ENCODE measurements at places on chromosomes 2 and 18.

- no peak for DNase-seq
These were observed 20.2 kb downstream of the ATG16L1 start for GRCh38 chr2:233271693-233272092.

GRCh38 chr2:72570413-72570812 lies 255.4 kb downstream of the EXOC6B start:
- no peak for DNase-seq

- DNase-seq = no peak
These were observed 17.5 kb upstream of the CEP192 start for GRCh38 chr18:12973562-12974213.

- no peak for DNase-seq
These were observed 8.1 kb downstream of the NCK2 start for GRCh38 chr2:105752691-105753358.

GRCh38 chr2:223228871-223229270 lies 176.9 kb downstream of the KCNE4 start:
- DNase-seq = no peak

- DNase-seq = no peak
These were observed 27.5 kb downstream of the RNF103 start for GRCh38 chr2:86596118-86596517.

DNA sequence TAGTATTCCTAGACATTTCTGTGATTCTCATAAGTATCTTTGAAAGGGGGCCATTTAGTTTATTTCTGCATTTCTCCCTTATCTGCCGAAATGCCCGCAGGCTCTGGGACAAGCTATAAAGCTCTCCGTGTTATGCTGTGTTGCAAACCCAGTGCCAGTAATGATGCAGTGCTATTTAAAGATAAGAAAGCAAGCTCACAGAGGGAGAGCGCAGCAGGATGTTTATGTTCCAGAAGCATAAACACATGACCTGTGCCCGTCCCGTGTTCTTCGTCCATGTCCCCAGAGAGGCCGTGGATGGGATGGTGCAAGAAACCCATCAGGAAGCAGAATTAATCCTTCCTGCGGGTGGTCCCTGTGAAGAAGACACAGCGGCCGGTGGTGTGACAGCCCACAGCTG lies 99.4 kb downstream of the NEDD4L start:
- no peak for DNase-seq

DNA sequence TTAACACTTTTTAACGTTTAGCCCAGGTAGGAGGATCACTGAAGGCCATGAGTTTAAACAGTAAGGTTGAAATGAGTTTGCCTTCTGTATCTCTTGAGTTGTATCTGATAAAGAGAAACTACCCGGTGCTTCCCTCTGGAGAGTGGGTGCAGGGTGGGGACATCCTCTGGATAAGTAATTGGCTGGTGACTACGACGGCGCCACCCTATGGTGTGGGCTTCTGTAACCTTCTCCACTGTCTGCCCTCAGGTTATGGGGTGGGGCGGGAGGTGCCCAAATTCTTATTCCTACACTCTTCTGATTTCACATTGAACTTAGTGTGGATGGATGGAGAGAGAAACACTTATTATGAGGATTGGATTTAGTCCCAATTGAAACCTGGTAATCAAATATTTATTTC lies 68.8 kb downstream of the LDLRAD4 start:
- no peak for DNase-seq

DNA sequence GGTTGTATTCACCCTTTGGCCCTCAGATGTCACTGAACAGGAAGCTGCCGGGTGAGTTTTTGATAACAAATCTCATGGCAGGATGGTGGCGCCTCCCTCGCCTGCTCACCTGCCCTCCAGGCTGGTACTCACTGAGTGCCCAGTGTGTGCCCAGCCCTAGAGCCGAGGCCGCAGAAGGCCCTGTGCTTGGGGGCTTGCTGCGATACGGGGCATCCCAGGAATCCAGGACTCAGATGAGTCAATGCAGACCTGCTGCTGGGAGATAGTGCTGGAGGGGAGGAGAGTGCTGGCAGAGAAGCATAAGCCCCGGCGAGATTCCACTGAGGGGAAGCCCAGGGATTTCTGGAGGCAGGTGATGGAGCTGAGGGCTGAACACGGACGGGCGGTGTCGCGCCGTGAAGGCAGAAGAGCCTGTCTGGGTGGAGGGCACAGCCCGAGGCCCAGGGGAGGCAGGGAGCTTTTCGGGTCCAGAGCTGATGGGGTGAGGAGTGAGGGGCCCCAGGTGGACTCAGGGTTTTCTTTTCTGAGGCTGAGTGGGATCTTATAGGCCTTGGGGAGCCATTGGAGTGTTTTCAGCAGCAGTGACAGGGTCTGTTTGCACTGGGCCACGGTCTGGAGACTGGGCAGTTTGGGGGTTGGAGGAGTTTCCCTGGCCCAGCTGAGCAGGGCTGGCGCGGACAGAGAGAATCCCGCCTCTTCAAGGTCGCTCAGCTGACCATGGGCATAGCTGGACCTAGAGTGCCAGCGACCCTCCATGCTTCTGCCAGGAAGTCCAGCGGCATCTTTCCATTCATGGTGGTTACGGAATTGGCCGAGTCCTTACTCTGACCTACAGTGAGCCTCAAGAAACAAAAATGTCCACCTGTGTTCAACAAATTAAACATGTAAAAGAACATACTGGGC lies 35.5 kb downstream of the LDLRAD4 start:
- DNase-seq = no peak

DNA sequence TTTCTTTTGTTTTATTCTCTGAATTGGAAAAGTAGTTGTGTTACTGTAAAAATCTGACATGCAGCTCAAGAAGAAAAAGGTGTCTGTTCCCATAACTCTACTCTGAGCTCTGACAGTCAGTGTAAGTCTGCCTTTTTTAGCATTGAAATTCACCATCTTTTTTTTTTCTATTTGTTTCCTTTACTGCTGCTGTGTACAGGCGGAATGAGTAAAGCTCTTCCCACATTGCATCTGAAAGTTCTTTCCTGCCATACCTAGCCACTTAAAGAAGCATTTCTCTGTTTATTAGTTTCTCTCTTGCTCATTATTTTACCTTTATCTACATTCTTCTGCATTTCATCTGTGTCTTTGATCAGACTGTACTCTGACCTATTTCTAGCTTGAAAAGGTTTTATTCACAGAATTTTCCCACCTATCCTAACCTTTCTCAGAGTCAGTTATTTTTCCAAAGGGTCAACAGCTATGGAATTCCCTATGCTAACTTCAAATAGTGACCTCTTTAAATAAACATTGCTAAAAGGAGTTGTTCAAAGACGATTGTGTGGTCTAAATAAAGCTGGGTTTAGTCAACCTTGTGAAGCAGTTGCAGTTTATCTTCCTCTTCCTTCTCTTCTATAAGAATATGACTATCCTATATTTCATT lies 1303.1 kb upstream of the ZEB2 start:
- no peak for DNase-seq

GRCh38 chr2:121774235-121774634 lies 18.8 kb downstream of the TSN start:
- DNase-seq = no peak

GRCh38 chr2:19772981-19773380 lies 128.8 kb downstream of the TTC32 start:
- no peak for DNase-seq

- DNase-seq = no peak
These were observed 68.6 kb downstream of the CCDC93 start for GRCh38 chr2:117945296-117945695.

- DNase-seq = no peak
These were observed 205.0 kb upstream of the ZNF521 start for GRCh38 chr18:25557011-25557410.

DNA sequence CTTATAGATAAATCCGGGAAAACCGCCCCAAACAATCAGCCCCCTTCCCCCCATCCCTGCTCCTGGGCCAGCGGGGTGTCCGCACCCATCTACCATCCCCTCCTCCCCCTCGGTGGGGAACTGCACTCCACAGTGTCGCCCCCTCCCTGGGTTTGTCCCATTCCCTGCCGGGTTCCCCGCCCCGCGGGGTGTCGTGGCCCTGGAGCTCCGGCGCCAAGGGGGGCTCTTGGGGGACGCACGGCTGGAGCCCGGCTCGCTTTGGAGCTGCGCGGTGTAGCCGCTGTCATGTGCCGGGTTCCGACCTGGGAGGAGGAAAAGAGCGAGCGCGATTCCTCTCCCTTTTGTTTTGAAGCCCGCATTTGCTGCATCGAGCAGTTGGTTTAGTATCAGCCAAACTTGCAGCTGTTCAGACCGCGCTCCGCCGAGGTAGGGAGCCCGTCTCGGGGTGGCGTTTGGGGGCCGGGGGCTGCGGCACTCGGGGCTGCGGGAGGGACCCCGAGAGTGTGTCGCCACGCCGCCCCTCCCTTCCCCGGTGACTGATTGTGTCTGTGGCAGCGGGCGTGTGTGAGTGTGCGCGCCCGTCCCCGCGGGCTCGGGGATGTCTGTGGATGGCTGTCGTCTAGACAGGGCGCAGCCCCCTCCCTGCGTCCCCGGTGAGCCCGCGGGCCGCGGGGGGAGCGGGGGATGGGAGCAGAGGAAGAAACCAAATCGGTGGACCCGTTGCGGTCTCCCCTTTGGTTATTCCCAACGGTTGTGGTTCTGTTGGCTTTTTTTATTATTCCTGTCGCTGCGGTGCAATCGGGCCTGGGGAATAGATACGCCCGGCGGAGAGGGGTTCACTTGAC lies 797 bp downstream of the CTIF start:
- peak; percentile 24 for DNase-seq

GRCh38 chr2:11819235-11819729 lies 72.8 kb downstream of the LPIN1 start:
- no peak for DNase-seq

DNA sequence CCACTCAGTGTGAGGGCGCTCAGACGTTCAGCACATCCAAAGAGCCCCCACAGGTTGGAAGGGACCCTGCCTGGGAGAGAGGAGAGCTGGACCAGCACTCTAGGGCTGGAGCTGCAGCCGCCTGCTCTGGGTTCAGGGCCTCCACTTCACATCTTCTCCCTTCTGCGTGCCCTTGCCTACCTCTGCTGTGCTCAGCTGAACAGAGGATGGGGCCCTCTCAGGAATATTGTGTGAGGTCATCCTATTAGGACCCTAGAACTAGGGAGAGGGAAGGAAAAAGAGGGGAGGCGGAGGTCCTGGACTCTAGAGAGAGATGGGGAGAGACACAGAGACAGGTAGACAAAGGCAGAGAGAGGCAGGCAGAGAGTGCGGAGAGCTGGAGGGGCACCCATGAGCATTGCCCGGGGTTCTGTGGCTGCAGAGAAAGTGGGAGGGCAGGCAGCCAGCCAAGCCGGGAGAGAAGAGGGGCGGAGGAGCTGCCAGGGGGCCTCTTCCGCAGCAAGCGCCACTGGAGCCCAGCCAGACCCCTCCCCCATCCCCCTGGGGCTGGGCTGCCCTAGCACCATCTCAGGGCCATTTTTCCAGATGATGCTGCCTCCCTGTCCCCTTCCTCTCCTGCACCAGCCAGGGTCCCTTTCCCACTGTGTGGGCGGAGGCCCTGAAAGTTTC lies 8.3 kb upstream of the TNS1 start:
- DNase-seq = no peak

DNA sequence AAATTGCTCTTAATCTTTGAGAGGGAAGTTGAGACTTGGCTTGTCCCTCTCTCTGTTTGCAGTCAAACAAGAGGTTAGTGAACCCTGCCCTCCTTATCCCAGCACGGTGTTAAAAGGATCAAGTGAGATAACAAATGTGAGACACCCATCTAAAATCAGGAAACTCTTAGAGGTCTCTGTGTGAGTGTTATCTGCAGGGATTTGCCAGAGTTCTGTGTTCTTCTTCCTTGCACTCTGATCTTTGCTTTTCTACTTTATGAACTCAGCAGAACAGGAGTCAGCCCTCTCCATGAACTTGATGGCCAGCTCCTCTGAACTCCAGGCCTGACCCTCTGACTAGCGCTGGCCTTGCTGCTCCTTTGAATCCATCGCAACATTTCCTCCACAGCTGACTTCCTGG lies 123.8 kb downstream of the NCKAP5 start:
- DNase-seq = no peak

DNA sequence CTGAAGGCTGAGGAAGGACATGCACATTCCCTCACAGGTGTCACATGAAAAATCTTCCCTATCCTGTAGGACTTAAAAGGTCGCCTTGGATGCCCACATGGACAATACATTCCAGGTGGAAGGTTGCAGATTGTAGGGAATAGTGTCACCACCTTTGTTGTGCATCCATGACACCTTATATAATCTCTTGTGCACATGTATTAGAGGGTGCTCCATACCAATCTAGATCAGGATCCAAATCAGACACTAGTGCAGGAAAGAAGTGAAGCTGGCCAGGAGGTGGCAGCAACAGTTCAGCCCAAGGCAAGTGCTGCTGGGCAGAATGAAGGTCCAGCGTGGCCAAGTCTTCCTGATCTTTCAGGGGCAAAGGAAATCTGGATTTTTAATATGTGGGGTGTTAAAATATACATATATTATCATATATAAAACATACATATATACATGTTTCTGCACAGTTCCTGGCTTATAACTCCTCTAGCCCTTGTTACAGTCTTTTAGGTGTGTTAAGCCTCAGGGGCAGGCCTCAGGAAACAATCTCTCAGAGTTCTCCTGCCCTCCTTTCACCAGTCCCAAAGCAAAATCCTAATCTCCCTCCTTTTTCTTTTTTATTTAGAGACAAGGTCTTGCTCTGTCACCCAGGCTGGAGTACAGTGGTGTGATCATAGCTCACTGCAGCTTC lies 16.6 kb downstream of the NIF3L1 start:
- peak; percentile 16 for DNase-seq

GRCh38 chr2:45741161-45741850 lies 89.8 kb downstream of the PRKCE start:
- DNase-seq = no peak

DNA sequence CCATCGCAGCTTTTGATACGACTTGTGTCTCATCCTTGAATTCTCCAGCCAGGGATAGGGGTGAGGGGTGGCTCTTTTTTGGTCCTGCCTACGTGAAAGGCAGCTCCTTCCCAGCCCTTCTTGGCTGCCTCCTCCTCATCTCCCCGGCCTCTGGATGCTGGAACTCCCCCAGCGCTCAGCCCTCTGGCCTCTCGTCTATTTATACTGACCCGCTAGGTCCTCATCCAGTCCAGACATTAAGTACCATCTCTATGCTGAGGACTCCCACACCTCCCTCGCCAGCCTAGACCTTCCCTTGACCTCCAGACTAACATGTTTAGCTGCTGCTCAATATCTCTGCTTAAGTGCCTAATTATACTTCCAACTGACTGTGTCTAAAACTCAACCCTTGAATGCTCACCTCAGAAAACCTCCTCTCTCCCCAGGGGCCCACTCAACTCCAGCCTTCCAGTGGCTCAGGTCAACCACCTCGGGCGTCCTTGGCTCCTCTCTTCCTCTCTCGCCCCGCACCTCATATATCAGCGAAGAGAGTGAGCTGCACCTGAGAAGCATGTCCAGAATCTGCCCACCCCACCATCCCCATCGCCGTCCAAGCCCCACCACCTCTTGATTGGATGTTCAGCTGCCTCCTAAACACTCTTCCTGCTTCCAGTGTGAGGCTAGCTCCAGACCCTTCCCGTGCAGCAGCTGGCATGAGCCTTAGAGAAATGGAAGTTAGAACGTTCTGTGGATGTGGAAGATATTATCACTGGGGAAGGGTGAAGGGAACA lies 34.8 kb downstream of the TOGARAM2 start:
- DNase-seq = no peak

GRCh38 chr2:96083064-96083939 lies 33.1 kb downstream of the ADRA2B start:
- DNase-seq = no peak

- DNase-seq = no peak
These were observed 115.7 kb upstream of the MSTN start for GRCh38 chr2:190178066-190178722.

Data from T-helper 9 cell (primary cell).